Muscle of leg (tissue), 16 donors: ENCODE measurements at places on chromosomes 3 and 15.

- peak; percentile 98 for DNase-seq
Measured at GRCh38 chr3:127911421-127911931, 3.6 kb upstream of the KBTBD12 start.

DNA sequence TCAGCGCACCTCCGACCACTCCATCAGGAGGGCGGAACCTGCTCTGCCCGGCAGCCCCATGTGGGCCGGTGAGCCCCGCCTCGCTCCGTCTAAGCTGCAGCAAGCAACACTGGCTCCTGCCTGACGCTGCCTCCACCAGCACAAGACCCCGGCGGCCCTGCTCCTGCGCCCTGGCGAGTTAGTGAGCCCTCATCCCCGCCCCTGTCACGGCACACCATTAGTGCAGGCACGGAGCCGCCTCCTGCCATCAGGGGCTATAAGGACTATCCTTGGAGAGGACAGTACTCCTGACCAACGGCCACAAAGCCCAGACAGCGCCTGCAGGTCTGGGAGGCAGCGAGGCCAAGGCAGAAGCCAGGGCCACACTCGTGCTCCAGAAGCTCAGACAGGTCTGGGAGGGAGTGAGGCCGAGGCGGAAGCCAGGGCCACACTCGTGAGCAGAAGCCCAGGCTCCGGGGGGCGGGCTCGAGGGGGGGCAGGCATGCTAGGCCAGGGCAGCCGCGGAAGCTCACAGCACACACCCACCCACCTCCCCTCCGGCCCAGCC lies 39.4 kb downstream of the TNK2 start:
- DNase-seq, result no peak

DNA sequence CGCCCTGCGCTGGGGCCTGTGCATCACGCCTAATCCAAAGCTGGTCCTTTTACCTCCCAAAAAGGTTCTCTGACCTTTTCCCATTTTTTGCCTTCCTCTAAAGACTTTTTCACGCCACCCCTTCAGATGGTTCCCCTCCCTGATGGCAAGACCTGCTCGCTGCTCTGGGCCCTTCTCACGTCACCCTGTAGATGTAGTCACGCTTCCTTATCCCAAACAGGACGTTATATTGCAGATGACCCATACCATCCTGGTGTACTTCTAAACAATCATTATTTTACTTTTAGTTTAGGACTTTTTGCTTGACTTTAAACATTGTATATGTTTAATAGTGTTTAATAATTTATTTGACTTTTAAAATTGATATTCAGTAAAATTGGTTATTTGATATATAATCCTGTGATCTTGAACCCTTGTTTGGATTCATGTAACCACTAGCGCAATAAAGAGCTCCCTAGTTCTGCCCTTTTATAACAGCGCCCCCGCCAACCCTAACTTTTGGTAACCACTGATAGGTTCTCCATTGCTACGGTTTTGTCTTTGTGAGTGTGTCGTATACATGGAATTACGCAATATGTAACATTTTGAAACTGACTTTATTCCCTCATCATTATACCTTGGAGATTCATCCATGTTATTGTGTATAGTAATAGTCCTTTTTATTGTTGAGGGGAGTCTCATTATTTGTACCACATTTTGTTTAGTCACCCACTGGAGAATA lies 159.0 kb upstream of the CHRNA7 start:
- no peak for DNase-seq

DNA sequence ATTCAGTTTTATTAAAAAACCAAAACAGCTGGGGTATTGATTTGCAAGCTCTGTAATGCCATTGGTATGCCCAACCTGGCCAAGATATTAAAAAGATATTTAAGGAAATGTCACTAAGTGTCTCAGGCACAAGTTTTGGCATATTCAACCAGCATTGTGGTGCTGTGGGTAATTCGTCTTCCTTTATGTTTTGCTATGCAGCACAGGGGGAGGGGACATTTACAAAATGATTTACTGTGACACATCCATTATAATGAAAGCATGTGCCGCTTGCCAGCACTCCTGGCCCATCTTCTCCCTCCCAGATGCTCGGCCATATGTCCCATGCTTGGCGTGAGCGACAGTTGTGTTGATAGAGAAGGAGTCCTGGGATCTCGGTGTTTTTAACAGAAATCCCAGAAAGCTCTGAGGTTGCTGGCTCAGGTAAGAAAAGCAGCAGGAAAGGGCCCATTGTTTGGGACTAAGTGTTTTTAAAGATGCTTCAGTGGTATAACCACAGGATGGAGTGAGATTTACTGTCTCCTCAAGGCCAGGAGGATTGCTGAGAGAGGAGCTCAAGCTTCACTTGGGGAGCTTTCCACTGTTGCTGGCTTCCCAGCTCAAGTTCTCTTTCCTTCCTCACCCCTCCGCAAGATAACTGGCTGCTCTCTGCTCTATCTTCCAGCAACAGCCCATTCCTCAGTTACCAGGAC lies 158.2 kb upstream of the TSC22D2 start:
- DNase-seq, result peak; percentile 68

GRCh38 chr3:194756791-194757325 lies 71.2 kb downstream of the FAM43A start:
- peak; percentile 84 for DNase-seq

GRCh38 chr3:177813322-177813721 lies 616.0 kb upstream of the TBL1XR1 start:
- DNase-seq, result peak; percentile 94

DNA sequence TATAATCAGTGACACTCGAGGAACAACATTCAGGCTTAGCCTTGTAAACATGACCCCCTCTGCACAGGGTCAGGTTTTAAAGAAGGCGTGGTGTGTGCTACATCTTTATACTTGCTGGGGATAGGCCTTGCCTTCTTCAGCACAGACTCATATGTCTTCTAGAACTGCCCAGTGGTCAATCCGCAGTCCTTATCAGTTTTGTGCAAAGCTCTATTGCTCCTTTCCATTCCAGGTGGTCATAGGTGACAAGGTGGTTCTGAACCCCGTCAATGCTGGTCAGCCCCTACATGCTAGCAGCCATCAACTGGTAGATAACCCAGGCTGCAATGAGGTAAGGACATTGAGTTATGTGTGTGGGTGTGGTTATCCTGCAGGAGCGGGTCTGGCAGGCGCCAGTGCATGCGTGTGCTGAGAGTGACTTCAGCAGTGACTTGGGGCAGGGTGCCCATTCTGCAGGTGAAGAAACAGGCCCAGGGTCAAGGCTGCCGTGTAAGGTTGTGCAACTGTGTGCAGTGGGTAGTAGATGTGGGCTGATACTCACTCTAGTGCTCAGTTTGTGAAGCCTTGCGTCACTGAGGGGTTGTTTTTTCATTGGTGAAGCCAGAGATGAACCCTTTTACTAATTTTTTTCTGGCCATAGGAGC lies 150.9 kb downstream of the ITPR1 start:
- DNase-seq, result no peak

DNA sequence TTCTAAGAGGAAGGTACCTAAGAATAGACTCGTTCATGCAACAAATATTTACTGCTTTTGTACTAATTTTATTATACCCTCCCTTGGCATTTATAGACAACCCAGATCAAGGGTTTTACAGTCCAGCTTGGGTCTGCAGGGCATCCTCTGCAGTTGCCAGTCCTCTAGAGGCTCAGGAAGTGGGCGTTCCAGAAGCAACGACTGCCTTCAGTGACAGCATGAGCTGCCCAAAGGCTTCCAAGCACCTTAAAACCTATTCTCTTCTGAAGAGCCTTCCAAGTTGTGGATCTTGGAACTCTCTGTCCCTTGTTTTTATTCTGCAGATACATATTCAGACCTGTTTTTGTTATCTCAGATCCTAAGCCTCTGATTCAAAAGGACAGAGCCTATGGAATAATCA lies 95.6 kb downstream of the RAD18 start:
- DNase-seq, result no peak

GRCh38 chr3:71372911-71373637 lies 210.5 kb downstream of the FOXP1 start:
- DNase-seq, result no peak

DNA sequence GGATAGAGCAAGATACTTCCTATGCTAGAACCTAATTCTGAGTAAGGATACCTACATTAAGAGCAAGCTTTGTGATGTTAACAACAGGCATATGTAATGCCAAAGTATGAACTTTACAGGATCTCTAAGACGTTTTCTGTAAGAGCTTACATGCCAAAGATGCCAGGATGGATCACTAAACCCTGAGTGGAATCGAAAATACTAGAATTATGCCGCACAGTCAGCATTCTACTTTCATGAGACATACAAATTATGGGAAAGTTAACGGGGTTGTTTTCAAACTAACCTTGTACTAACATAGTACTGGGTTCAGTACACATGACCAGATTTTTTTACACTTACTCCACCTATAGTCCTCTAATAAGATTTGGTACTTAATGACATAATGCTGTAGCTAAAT lies 55.1 kb downstream of the AAGAB start:
- DNase-seq, result no peak

- DNase-seq, result no peak
Measured at GRCh38 chr3:53230789-53231188, 25.0 kb downstream of the TKT start.

GRCh38 chr3:8200996-8201395 lies 300.6 kb upstream of the LMCD1 start:
- DNase-seq, result no peak

GRCh38 chr3:189195302-189195701 lies 23.5 kb downstream of the TPRG1 start:
- DNase-seq, result no peak

DNA sequence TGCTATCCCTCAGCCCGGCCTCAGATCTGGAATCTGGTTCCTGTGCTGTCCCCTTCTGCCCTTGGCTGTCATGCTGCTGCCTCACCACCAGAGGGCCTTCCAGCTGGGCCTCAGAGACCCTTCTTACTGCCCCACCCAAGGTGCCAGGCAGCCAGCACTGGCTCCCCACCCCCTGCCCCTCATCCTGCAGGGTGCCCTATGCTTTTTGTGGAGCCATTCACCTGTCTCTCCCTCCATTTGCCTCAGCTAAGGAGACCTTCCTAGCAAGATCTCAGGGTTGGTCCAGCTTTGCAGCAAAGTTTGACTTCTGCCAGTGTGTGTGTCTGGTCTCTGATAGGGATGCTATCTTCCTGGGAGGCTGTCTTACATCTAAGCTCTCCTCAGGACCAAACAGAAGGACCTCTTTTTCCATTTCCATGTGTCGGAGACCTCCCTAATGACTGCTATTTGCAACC lies 1.9 kb upstream of the VWA5B2 start:
- DNase-seq, result no peak

DNA sequence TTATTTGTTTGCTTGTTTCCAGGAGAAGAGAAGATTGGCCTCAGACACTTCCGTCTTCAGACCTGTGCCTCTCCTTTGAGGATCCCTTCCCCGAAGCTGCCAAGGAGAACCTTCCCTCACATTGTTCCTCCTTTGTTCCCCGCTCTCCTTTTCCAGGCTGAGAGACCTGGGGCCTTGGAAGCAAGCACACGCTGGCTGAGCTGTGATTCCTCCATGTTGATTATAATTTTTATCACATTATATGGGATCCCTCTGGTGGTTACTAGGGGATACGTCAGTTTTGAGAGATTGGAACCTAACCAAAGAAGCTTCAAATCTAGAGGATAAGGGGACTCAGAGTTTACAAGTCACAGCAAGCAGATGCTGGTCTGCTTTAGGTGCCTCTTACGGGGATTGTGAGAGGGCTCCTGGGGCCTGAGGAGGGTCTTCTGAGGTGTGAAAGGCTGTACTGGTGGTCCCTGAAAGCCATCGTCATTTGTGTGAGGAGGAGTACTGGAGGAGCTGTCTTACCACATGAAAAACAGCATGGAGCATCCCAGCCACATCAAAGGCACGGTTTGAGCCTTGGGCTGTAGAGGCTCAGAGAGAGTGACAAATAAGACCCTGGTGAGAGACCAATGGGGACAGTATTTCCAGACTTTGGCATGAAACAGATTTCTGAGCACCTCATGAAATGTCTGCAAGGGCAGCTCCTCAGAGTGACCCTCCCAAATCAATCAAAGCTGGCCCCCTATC lies 760.1 kb upstream of the CFAP20DC start:
- DNase-seq, result peak; percentile 86

DNA sequence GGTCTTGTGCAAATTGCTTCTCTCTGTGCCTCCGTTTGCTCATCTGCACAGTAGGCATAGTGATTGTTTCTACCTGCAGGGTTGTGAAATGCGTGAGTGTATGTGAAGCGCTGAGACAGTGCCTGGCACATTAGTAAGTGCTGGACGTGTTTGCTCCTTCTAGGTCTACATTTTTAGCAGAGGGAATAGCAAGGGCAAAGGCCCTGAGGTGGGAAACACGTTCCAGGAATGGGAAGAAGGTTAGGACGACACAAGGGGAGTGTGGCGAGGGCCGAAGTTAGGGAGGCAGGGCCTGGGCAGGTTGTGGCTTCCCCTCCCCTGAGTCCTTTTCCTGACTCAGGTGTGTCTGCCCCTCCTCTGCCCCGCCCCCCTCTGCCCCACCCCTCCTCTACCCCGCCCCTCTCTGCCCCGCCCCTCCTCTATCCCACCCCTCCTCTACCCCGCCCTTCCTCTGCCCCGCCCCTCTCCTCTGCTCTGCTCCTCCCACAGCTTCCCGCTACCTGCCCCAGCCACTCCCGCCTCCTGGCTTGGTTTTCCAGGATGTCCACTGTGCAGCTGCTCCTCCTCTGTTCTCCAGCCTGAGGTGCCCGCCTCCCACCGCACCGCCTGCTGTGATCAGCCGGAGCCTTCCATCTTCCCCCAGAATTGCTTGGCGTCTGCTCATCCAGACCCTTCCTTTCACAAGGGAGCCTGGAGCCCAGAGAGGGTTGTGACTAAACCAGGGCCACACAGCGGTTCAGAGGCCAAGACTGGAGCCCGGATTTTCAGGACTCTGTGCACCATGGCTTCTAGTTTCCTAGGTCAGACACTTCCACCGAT lies 31.1 kb upstream of the SMAD6 start:
- DNase-seq, result no peak

- no peak for DNase-seq
Measured at GRCh38 chr3:119729996-119730395, 27.2 kb downstream of the CFAP91 start.

DNA sequence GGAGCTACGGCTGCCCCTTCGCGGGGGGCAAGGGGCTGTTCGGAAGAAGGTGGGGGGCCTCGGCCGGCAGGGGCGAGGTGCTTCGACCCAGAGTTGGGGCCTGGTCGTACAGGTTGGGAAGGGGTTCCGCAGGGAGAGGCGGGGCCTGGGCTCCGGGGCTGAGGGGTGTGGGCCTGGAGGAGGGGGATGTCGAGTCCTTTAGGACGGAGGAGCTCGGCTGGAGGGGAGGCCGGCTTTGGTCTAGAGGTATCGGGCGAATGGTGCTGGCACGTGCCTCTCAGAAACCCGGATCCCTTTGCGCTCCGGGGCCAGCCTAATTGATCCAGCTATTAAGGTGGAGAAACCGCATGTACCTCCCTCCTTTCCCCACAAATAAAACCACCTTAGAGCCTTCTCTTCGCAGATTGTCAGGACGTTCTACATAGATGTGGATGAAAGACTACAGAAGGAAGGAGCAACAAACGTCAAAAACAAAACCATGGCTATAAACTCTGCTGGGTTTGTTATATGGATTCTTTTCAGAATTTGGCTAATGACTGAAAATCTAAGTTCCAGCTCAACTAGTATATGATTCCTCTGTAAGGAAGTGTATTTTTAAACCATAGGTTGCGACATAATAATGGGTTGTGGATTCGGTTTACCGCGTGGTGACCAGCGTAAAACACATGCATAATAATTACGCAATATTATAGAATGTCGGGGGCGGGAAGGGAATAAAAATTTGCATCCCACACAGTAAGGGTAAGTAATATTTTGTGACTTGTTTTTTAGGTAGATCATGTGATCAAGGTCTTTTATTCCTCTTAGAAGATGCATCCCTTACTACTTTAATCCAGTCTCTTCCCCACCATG lies 644 bp upstream of the NGLY1 start:
- DNase-seq, result peak; percentile 67
